Upper lobe of right lung (tissue), 1 donor: ENCODE measurements at places on chromosomes 12 and 14.

GRCh38 chr12:82740129-82741000, 53.7 kb downstream of the TMTC2 start:
- no peaks in the 10 kb centered on the region for H3K27me3 ChIP-seq
- H3K4me1 ChIP-seq, result no peaks in the 10 kb centered on the region
- no peaks in the 10 kb centered on the region for H3K36me3 ChIP-seq
- H3K4me3 ChIP-seq, result no peak overlapping the region

- no peaks in the 10 kb centered on the region for H3K36me3 ChIP-seq
- no peaks in the 10 kb centered on the region for H3K27me3 ChIP-seq
- no peak overlapping the region for H3K4me3 ChIP-seq
- no peak for DNase-seq
Measured at GRCh38 chr12:46342562-46343033, 30.0 kb downstream of the SLC38A2 start.

DNA sequence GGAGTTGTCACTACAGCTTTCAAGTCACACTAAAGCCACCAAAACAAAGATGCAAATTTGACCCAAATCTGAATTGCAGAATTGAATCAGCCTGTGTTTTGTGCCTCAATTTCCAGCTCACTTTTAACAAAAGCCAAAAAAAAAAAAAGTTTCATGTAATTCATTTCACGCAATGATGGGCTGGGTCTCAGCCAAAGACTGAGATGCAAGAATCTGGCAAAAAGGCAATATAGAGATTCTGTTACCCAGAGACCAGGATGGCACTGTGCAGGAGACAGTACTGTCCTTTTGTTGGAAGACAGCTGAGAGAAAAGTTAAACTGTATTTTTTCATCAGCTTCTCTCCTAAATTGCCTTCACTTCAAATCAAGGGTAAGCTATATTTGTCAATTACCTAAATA, 205.7 kb upstream of the NPAS3 start:
- DNase-seq, result no peak
- no peaks in the 10 kb centered on the region for H3K27me3 ChIP-seq
- H3K36me3 ChIP-seq, result no peaks in the 10 kb centered on the region
- no peaks in the 10 kb centered on the region for H3K4me1 ChIP-seq
- no peak overlapping the region for H3K4me3 ChIP-seq
- H3K27ac ChIP-seq, result no peak overlapping the region

- H3K36me3 ChIP-seq, result no peaks in the 10 kb centered on the region
- H3K4me1 ChIP-seq, result peaks cover 25% of the 10 kb centered on the region
- no peak within 1 kb of the TSS for H3K27ac ChIP-seq
- no peak within 1 kb of the TSS for H3K4me3 ChIP-seq
- no peak for DNase-seq
- no peaks in the 10 kb centered on the region for H3K27me3 ChIP-seq
Measured at GRCh38 chr12:52493172-52493571, at the start of gene KRT6A. Gene KRT6A, minus strand, starts transcription at chr12:52493257. Its CDS starts 69 bp downstream, at chr12:52493188.

GRCh38 chr12:22698576-22698975, 73.6 kb downstream of the ETNK1 start:
- DNase-seq, result no peak
- H3K36me3 ChIP-seq, result no peaks in the 10 kb centered on the region

DNA sequence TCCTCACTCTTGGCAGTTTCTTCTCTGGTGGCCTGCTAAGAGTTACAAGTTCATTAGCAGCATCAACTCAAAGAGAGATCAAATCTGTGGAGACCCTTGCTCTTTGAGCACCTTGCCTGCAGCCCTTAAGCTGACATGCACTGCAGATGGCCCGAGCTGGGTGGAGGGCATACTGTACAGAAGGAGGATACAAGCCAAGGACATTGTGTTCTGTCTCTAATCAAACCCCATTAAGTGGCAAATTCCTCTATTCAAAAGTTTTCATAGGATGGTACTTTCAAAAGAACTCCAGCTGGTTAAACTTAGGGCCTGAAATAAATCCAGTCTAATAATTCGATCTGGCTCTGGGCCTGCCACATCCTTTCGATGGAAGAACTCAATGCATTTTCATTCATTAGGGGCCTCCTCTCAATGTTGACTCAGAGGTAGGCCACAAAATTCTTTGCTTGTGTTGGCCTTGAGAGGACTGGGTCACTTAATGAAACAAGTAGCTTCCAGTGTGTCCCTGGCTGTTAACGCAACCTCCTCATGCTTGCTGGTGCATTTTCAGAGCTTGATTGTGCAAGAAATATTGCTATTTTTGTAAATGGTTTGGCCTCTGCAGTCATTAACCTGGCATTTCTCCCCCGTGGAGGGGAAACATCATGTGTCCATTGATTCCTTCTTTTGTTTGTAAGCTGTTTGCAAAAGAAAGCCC, 318.2 kb downstream of the NUAK1 start:
- DNase-seq, result no peak
- H3K27me3 ChIP-seq, result no peaks in the 10 kb centered on the region
- peak overlapping the region; percentile 6 for H3K27ac ChIP-seq
- H3K36me3 ChIP-seq, result no peaks in the 10 kb centered on the region
- H3K4me1 ChIP-seq, result peaks cover 32% of the 10 kb centered on the region
- no peak overlapping the region for H3K4me3 ChIP-seq

DNA sequence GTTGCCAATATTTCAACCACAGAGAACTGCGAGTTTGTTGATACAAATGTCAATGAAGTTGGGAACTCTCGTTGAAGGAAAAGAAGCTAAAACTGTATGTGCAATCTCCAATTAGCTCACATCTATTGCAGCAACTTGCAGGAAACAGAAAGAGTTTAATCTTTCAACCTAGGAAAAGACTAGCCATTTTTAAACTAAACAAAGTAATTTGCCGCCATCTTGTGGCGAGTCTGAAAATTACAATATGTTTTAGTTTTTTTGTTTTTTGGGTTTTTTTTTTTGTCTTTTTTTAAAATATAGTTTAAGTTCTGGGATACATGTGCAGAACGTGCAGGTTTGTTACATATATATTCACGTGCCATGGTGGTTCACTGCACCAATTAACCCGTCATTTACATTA, 131.2 kb upstream of the FOXG1 start:
- no peaks in the 10 kb centered on the region for H3K36me3 ChIP-seq
- DNase-seq, result no peak
- H3K27ac ChIP-seq, result no peak overlapping the region
- H3K4me1 ChIP-seq, result no peaks in the 10 kb centered on the region
- no peak overlapping the region for H3K4me3 ChIP-seq

- no peaks in the 10 kb centered on the region for H3K27me3 ChIP-seq
- no peak overlapping the region for H3K27ac ChIP-seq
- no peak overlapping the region for H3K4me3 ChIP-seq
- H3K36me3 ChIP-seq, result no peaks in the 10 kb centered on the region
- no peaks in the 10 kb centered on the region for H3K4me1 ChIP-seq
Measured at GRCh38 chr12:80056232-80056631, 43.1 kb upstream of the OTOGL start.

DNA sequence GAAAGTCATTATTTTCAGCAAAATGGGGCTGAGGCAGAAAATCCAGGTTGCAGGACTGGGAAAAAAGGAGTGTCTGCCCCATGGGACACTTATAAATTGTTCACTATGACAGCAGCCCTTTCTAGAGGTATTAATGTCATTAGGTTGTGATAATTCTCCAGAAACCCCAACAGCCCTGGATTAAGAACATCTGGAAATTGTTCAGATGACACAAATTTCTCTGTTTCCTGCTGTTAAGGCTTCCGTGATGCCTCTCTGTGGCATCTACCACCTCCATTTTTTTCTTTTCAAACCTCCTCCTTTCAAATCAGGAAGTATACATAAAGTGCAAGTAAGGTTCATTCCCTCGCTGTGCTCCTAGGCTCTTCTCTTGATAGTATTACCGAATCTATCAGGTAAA, 25.6 kb downstream of the EGLN3 start:
- H3K4me1 ChIP-seq, result no peaks in the 10 kb centered on the region
- H3K4me3 ChIP-seq, result no peak overlapping the region
- DNase-seq, result no peak
- no peaks in the 10 kb centered on the region for H3K36me3 ChIP-seq
- no peak overlapping the region for H3K27ac ChIP-seq

GRCh38 chr12:117235261-117235660, 45.0 kb upstream of the FBXO21 start:
- no peaks in the 10 kb centered on the region for H3K4me1 ChIP-seq
- no peak overlapping the region for H3K27ac ChIP-seq
- no peaks in the 10 kb centered on the region for H3K36me3 ChIP-seq
- H3K4me3 ChIP-seq, result no peak overlapping the region

DNA sequence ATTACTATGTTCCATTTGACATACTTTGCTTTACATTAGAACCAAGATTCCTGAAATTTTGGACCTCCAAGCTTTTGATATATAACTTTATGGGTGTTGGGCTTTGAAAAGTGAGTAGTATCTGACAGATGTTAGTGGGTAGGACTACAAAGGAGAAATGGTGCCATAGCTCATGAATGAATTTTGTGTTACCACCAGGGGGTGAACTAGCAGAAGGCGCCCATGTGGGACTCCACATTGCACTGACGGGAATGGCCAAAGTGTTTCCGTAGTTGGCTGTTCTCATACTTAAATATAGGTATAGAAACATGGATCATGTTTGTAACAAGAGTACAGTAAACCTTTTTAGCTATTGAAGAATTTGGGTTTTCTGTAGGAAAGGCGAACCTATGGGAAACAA, 337.5 kb downstream of the FLRT2 start:
- no peaks in the 10 kb centered on the region for H3K36me3 ChIP-seq
- no peak overlapping the region for H3K27ac ChIP-seq
- no peak for DNase-seq
- H3K27me3 ChIP-seq, result no peaks in the 10 kb centered on the region
- H3K4me3 ChIP-seq, result no peak overlapping the region
- no peaks in the 10 kb centered on the region for H3K4me1 ChIP-seq

- H3K27ac ChIP-seq, result no peak overlapping the region
- H3K27me3 ChIP-seq, result no peaks in the 10 kb centered on the region
- H3K36me3 ChIP-seq, result no peaks in the 10 kb centered on the region
Measured at GRCh38 chr14:99156814-99157213, 115.2 kb downstream of the BCL11B start.

DNA sequence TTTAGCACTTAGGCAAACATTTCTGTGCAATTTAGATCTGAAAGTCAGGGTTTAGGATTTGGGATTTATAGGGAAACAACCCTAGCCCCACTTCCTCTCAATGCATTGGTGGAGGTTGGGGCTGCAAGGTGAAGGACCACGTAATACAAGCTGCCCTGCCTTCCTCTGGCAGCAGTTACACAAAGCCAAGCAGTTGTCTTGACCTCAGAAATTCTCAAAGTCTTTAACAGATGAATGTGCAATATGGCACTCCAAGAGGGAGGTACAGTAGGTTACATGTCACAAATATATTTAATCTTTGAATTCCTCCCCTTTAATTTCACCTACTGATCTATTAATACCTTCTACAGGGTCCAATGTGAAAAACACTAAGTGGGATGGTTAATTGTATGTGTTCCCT, 23.9 kb downstream of the IFNG-AS1 start:
- no peak overlapping the region for H3K27ac ChIP-seq
- H3K4me3 ChIP-seq, result no peak overlapping the region
- H3K4me1 ChIP-seq, result no peaks in the 10 kb centered on the region
- H3K36me3 ChIP-seq, result no peaks in the 10 kb centered on the region

DNA sequence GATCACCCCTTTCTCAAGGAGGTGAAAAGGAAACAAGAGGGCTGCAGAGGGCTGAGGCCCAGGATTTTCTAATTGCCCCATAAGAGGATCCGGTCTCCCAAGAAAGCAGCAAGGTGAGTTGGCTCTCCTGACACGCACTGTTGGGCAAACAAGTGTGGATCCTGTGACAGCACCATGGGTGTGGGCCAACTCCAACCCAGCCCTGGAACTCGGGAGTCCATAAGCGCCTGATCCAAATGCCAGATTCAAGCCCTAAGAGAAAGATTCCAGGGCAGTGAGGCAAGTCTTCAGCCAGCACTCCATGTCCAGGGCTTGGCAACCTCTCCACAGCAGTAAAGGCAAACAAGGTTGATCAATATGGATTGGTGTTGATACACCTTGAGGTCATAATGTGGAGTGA, 33.1 kb downstream of the KCNA5 start:
- H3K4me1 ChIP-seq, result no peaks in the 10 kb centered on the region
- no peak for DNase-seq
- no peaks in the 10 kb centered on the region for H3K27me3 ChIP-seq
- no peaks in the 10 kb centered on the region for H3K36me3 ChIP-seq

GRCh38 chr12:121036810-121037326, 2.2 kb downstream of the OASL start:
- peaks cover 7% of the 10 kb centered on the region for H3K4me1 ChIP-seq
- no peak overlapping the region for H3K4me3 ChIP-seq
- H3K36me3 ChIP-seq, result no peaks in the 10 kb centered on the region
- H3K27me3 ChIP-seq, result no peaks in the 10 kb centered on the region
- H3K27ac ChIP-seq, result no peak overlapping the region
